Lung (tissue), 17 donors: ENCODE measurements at places on chromosomes 2 and 18.

GRCh38 chr2:144166743-144167142, 353.2 kb downstream of the ZEB2 start:
- DNase-seq: no peak

DNA sequence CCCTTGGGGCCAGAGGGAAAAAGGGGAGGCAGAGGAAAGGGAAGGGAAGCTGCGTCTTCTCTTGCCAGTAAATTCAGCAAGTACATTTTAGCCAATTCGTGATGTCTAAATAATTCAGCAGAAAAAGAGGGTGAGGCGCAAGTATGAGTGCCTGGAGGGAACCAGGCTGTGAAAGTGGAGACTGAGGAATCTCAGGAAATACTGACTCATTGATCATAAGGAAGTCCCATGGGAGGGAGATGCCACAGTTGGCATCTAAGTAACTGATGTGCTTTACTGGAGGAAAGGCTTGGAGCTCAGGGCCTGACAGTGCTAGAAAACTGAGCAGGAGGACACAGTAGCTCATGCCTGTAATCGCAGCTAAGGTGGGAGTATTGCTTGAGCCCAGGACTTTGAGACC, 31.1 kb downstream of the KIF5C start:
- no peak for DNase-seq

- DNase-seq: no peak
Measured at GRCh38 chr18:23712445-23712844, 23.2 kb downstream of the LAMA3 start.

GRCh38 chr2:231680992-231681852, 27.1 kb upstream of the PTMA start:
- DNase-seq: peak; percentile 93

GRCh38 chr2:105437708-105438103, 38.9 kb upstream of the FHL2 start:
- DNase-seq: no peak

DNA sequence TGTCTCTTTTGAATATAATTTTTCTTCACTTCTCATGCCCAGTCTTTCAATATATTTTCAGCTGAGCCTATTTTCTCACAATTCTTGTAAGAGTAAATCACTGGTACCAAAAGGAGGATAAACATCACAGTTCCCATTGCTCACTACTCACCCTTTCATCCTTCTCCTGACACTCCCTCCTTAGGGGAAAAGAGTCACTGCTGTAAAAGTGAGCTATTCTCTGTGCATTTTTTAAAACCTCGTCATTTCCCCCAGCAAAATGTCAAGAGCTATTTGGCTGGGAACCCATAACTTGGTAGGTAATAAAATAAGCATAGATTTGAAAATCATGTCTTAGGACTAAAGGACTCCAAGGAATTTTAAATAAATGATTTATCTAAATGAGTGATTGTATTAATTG, 340.1 kb upstream of the GYPC start:
- no peak for DNase-seq

DNA sequence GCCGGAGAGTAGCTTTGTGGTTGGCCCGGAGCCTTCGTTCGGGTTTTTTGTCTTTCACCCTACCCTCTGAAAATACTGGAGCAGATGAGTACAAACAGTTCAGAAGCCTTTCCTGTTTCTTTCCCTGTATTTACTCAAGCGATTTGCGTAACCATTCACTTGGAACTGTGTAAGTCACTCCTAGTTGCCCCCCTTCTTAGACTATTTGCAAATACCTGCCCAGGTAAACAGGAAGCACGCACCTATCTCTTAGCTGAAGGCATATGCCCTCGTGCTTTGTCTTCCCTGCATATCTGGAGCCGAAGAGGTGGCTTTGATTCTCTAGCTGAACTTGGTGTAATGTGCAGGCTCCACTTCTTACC, 1.4 kb downstream of the KCNS3 start:
- no peak for DNase-seq

DNA sequence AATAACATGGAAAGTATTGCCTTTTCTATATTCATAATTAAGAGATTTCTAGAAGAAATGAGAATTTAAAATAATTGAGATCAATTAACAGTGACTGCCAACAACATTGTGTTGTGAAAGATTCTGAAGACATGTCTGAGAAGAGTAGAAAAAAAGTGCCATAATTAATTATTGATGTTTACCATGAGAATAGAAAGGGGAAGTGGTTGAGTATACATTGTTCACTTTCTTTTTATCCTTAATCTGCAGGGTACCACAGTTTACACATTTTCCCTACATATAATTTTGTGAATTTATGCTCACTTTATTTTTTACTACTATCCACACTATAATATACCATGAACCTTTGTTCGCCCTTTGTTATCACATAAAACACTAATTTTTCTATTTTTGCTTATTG, 47.1 kb upstream of the UBE2E3 start:
- no peak for DNase-seq

DNA sequence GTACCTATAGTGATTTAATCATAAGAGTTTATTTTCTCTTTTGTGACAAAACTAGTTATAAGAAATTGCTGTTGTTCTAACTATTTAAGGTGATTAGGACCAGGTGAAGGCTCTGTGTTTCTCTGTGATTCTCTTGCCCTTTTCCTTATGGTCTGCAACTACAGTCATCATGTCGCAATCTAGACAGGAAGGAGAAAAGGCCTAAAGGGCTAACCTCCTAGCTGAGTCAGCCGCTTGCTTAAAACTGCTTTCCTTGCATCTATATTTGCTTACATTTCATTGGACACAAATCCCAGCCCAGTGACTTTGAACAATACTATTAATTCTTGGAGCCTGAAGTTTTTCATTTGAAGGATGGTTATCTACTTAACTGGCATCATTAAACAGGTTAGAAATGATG, 93.1 kb downstream of the PIK3C3 start:
- no peak for DNase-seq
